ENCODE measurements at places on chromosomes 13 and 19.
A peak's percentile ranks its signal among the peaks of the same experiment; 100 is the strongest.

DNA sequence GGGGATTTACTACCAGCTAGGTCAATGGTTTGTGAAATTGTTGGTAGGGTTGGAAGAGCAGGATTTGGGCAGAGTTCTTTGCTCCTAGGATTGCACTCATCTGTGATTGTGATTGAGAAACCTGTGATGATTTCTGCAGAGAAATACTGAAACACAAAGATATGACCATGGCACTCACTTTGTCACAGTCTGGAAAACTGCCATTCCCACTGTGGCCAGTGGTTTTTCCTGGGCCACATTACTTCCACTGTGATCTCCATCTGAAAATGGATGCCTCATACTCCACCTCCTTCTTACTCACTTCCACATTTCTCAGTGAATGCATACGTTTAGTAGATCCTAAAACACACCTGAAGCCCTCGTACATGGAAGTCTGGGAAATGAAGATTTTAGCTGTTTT, 593.2 kb downstream of the LMO7 start:
- no peak for DNase-seq

- DNase-seq, result peak; percentile 87
These were observed 26.5 kb downstream of the MAN2B1 start for GRCh38 chr19:12639901-12640613.

DNA sequence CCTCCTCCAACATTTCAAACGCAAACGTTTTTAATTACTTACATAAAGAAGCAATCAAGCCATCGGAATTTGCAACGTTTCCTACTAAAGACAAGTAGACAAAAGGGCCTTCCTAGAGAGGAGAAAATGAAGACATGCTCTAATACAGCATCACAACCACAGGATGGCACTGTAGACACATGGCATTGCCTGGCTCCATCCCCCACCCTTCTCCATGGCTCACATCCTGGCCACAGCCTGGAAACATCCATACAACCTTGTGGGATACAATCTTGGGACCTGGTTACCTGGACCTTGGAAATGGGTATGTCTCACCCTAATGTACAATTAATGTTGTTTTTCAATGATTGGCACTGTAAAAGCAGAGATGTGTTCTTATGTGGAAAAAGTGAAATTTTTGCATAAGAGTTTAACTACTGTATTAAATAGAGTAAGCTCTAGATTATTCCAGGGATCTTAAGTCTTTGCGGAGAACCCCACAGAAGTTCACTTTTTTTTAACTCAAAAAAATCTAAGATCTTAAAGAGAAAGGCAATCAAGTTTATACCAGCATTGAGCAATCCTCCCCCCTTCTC, 21.5 kb downstream of the EBPL start:
- DNase-seq, result no peak

DNA sequence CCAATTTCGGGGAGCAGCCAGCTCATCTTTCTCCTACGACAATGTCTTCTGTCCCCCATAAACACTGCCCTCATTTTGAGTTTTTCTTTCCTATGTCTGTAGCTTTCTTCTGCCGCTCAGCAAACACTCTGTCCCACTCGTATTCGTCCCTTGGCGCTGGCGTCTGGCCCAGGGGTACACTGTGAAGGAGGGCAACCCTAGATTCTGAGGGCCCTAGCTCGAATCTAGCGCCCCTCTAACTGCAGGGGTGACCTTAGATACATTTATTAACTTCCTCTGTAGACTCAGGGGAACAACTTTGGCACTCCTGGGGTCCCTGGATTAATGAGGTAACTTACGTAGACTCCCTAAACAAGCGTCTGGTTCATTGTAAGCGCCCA, 677 bp upstream of the LRCH1 start:
- peak; percentile 30 for DNase-seq

DNA sequence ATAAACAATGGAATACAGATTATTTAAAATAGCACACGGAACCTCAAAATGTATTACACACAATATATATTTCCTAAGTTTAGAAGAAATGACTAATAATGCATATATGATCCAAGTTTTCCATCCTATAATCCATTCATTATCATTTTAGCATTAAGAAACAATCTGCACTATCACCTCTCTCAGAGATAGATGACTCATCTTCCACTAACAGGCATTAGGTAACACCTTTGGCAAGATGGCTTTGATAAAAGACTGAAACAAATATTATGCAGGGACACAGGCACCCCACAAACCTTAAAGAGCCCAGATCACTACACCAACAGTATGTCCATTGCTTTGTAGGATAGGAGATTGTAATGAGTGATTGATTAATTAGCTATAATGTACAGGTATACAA, 4.1 kb downstream of the ENOX1 start:
- DNase-seq, result no peak

DNA sequence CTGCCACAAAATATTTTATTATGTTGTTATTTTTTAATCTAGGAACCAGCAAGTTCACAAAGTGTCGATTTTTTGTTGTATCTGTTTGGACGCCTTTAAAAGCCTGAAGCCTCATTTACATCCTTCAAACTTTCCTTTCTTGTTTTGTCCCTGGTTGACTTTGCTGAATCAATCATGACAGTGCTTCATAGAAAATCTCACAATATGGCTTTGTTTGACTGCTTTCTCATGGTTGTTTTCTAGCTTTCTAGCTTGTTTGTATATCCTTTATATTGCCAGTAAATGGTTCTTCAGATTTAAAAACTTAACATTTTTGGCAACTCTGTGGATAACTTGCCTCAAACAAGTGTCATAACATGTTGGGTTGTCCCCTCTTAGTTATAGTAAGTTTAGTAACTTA, 84.1 kb upstream of the ATXN8OS start:
- DNase-seq, result no peak

GRCh38 chr19:30621326-30621920, 249.2 kb downstream of the ZNF536 start:
- no peak for DNase-seq

DNA sequence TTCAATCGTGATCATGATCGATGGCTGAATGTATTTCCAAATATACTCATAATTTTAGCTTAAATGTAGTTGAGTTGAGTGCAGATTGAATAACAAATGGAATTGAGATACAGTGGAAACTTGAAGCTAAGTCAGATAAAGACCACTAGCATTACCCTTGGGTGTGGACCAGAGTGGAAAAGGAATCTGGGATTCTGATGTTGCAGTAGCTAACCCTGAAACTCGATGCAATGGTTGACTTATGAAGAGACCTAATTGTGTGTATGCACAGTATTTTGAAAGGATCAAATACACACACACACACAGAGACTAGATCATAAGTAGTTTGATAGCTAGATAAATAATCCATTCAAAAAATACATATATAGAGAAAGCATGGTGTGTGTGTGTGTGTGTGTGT, 135.8 kb downstream of the RXFP2 start:
- no peak for DNase-seq

GRCh38 chr19:1373534-1374249, 10.0 kb upstream of the NDUFS7 start:
- no peak for DNase-seq

GRCh38 chr19:29640231-29640630, 25.0 kb upstream of the PLEKHF1 start:
- no peak for DNase-seq

- no peak for DNase-seq
These were observed 19.6 kb downstream of the CELF5 start for GRCh38 chr19:3243819-3244700.

GRCh38 chr13:20388184-20388583, 137.5 kb downstream of the CRYL1 start:
- DNase-seq, result no peak

GRCh38 chr13:106078191-106078590, 457.3 kb downstream of the EFNB2 start:
- DNase-seq, result no peak

DNA sequence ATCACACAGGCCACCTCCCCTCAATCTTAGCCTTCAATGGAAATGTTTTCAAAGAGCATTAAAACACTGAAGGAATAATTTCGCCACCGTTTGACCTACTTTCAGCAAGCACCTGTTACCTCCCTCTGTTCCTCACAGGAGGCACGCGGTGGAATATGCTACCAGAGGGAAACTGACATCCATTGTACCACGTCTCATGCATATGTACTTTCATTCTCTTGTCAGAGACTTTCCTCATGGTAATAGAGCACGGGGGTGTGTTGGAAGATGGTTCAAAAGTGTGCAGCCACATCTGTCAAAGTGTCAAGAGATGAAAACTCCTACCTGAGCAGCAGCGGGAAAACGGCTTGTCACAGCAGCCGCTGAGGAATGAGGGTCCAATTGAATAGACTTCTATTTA, 143.4 kb downstream of the NALCN start:
- no peak for DNase-seq

- no peak for DNase-seq
These were observed 104.8 kb downstream of the WDFY2 start for GRCh38 chr13:51688937-51689662.

GRCh38 chr13:28597641-28598040, 61.3 kb upstream of the POMP start:
- no peak for DNase-seq

DNA sequence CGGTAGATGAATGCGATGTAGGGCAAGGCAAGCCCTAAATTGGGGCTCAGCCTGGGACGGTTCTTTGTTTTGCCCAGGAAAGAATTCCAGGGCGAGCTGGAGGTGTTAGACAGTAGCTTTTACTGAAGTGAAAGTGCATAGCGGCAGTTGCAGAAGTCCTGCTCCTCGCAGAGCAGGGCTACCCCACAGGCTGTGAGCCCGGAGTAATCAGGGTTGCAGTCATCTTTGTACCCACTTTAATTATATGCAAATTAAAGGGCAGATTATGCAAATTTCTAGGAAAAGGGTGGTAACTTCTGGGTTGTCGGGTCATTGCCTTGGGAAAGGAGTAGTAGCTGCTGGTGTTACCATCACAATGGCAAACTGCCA, 30.5 kb downstream of the VAV1 start:
- no peak for DNase-seq

DNA sequence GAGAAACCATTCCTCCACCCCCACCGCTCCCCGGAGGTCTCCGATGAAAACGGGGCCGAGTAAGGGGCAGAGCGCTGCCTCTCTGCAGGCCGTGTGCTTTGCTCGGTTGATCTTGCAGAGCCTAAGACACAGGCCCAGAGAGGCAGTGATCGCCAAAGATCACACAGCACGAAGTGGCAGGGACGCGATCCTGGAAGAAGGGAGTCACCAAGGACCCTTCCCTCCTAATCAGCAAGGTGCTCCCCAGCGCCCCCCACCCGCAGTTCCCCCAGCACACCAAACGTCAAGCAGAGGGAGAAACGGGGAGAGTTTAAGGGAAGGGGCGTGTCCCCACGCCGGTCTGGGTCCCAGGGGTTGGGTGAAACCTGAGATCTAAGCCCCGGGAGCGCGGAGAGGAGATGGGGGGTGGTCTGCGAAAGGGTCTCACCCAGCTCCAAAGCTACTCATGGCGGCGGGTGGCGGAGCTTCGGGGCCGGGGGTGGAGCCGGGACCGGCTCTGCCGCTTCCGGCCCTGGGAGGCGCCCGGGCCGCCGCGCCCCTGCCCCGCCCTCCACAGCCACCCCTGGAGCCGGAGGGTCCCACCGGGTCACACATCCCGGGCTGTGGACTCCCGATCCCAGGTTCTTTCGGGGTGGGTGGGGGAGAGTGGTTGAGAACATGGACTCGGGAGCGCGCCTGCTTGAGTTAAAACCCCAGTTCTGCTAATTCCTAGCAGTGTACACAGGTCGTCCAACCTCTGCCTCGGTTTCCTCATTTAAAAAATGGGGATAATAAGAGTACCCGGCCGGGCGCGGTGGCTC, at the start of gene EML2:
Gene EML2 (minus strand): TSS at position 468 of the 800 bp plus-strand sequence. CDS start 21 bp downstream, at position 447.
- peak; percentile 23 for DNase-seq

GRCh38 chr13:103866048-103866447, 799.8 kb upstream of the SLC10A2 start:
- no peak for DNase-seq

DNA sequence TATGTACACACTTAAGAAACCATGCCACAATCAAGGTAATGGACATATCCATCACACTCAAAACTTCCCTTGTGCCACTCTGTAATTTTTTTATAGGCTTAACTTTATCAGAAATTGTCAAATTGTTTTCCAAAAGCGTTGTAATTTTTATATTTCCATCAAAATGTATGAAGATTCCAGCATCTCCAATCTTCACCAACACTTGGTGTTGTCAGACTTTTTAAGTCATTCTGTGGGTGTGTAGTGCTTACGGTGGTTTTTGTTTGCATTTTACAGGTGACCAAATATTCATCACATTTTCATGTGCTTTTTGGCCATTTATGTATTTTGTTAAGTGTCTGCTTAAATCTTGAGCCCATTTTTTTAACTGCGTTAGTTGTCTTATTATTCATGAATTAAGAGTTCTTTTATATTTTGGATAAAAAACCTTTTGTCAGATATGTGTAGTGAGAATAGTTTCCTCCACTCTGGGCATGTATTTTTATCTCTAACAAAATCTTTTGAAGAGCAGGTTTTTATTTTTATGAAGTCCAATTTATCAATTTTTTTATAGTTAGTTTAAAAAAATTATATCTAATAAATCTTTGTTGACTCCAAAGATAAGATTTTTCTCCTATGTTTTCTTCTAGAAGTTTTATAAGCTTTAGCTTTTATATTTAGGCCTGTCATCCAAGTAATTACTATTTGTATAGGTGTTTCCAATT, 4.6 kb upstream of the ZNF45 start:
- DNase-seq, result no peak

DNA sequence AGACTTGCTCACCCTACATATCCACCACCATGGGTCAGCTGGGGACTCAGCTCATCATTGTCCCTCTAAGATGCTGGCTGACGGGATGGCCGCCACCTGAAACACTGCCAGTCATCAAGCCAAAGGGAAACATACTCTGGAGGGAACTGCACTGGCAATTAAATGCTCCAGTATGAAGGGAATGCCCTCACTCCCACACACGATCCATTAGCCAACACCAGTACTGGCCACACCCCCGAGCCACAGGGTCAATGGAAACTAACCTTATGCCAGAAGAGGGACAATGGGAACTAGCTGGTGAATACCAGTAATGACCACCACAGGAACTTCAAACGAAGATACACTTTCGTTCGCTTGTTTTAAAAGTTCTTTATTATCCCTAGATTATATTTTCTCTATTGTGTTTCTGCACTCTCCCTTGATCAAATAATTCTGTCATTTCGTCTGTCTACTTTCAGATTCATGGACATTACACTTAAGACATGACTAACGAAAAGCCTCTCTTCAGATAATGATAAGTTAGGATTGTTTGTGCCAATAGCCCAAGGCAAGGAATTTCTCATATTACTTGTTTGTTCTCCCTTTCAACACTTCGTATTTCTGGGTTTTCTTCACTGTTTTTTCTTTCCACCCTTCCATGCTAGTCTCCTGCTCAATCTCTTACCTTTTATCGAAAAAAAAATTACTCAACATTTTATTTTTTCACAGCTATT, 1.7 kb upstream of the ZNF507 start:
- DNase-seq, result no peak

GRCh38 chr13:73303851-73304250, 245.0 kb downstream of the KLF5 start:
- DNase-seq, result no peak

GRCh38 chr19:35375505-35376307, 4.8 kb downstream of the GPR42 start:
- DNase-seq, result no peak

DNA sequence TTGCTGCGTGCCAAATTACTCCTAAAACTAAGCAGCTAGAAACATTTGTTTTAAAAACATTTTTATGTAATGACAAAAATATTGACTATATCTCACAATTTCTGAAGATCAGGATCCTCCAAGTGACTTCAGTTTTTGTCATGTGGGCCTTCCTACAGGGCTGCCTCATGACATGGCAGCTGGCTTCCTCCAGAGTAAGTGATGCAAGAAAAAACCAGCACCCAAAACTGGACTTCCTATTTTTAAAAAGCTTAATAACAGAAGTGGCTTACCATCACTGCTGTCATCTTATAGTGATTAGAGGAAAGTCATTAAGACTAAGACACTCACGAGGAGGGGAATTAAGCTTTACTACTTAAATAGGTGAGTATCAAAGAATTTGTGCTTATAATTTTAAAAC, 681.7 kb downstream of the PCDH17 start:
- DNase-seq, result no peak

Measured in tibial artery (tissue), 4 donors.